ENCODE measurements at places on chromosomes 11 and 22.
A peak's percentile ranks its signal among the peaks of the same experiment; 100 is the strongest.

- DNase-seq, result no peak
These were observed 12.7 kb upstream of the CNTF start for GRCh38 chr11:58609723-58610122.

GRCh38 chr11:85783758-85784157 is 27.2 kb downstream of the SYTL2 start:
- peak; percentile 35 for DNase-seq

- DNase-seq, result no peak
These were observed 5.3 kb downstream of the GRAP2 start for GRCh38 chr22:39906207-39906606.

DNA sequence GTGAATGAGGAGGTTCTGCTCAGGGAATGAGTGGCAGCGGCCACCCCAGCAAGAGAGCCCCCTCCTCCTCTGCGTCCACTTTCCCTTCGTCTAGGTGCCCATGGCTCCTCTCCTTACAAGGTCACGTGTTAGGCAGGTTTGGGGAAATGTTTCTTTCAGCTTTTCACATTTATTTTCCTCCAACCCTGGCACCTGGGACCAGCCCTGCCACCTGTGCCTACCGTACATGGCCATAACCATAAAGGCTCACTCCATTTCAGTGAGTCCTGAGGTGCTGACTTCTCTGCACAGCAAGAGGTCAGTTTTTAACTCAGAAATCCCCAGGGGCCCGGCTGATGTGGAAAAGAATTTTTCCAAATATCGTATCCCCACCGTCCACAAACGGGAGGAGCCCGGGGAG is 71.2 kb downstream of the FLI1 start:
- no peak for DNase-seq

GRCh38 chr11:48081151-48082010 is 101.0 kb downstream of the PTPRJ start:
- no peak for DNase-seq

DNA sequence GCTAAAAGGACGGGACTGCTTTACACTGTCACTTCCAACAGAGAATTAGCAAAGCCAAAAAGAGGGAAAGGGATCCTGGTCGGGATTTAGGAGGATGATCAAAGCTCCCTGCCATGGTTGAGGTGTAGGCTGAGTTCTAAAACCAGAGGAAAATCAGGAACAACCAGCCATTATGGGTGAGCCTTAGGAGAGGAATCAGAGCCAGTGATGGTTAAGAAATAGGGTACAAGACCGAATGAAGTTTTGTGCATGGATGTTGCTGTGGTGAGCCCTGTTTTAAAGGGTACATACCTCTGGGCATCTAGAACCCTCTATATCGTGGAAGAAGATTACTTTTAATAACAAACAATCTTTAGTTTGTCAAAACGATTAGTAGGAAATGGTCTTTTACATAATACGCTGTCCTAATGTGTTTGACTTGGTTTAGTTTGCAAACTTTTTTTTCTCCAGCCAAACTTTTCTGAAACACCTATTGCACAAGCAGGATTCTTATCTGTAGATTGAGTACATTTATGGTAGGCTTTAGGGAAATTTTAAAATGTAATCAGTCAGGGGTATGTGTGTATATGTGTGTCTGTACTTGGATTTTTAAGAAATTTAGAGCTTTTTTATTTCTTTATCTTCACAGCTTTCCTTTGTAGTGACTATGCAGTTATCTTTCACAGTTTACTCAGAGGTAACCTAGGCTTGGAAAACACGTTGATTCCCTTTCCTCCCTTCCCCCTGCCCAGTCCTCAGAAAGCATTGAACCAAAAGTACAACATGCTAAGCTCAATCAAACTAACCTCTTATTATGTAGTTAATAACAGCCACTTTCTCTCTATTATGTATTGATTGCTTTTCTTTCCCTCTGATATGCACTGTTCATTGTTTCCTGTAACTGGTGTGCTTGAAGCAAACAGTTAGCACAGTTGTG is 26.8 kb downstream of the TRIM44 start:
- no peak for DNase-seq

- DNase-seq, result peak; percentile 33
These were observed 585 bp downstream of the THYN1 start for GRCh38 chr11:134252346-134253187.

GRCh38 chr11:33631749-33632091 is 68.9 kb downstream of the C11orf91 start:
- DNase-seq, result no peak

DNA sequence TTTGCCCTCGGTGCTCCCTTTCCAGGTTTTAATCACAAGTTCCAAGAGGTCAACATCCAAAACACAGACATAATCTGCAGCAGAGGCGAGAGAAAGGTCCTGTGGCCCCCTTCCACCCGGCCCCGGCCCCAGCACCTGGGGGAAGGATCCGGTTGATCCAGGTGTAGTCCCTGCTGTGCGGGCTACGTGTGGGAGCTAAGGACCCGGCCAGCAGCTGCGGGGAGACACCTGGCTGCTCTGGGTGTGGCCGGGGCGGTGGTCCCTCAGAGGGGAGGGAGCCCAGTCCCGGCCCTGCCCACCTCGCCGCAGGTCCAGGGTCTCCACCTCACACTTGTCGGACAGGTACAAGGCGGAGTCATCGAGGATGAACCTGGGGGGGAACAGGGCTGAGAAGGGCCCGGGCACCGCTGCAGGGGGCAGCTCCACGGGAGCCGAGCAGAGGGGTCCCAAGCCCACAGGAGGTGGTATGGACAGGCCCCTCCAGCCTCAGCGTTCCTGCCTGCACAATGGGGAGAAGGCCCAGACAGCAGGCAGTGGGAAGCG is 13.6 kb downstream of the ATG2A start:
- no peak for DNase-seq

- no peak for DNase-seq
These were observed 13.9 kb downstream of the DUSP8 start for GRCh38 chr11:1557904-1558774.

DNA sequence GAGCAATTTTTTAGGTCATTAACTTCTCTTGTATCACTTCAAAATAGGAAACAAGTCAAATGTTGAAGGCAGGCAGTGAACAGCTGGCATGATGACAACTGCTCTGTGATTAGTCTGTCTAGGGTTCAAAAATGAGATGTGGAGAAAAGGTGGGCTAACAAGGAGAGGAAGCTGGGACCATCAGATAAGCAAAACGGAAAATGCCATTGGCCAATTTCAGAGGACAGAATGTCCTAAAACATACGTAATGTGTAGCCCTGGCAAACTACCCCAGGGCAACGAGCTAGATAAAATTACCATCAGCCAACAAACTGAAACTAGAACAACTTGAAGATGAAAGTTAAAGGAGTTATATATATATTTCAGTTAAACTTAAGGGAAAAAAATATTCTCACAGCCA is 93.2 kb downstream of the RELT start:
- no peak for DNase-seq

DNA sequence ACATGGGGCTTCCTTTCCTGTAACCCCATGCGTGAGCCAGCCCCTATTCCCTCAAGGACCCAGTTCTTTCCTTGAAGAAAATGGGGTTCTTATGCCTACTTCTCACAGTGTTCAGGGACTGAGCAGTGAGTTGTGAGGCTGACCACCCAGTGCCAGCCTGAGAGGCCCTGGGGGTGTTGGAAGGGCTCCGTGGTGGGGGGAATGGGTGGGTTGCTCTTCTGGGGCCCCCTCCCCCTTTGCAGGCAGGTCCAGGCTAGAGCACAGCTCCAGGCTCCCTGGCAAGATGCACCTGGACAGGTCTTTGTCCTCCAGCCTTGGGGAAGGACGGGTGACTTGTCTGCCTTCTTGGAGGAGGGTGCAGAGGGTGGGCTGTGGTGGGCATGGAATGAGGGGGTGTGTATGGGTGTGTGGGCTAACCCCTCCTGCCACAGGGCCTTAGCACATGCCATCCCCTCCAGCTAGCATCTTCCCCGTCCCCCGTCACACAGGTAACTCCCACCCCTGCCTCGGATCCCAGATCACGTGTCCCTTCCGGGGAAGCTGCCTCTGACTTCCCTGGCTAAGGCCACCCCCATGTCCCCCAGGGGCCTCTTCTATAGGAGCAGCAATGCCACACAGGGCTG is 64.6 kb downstream of the MYEOV start:
- DNase-seq, result no peak

GRCh38 chr11:101441747-101442146 is 142.1 kb downstream of the TRPC6 start:
- DNase-seq, result no peak

- no peak for DNase-seq
These were observed 65.8 kb downstream of the LRRC32 start for GRCh38 chr11:76604626-76605241.

- DNase-seq, result no peak
These were observed 65.9 kb upstream of the PICALM start for GRCh38 chr11:86134580-86135318.

DNA sequence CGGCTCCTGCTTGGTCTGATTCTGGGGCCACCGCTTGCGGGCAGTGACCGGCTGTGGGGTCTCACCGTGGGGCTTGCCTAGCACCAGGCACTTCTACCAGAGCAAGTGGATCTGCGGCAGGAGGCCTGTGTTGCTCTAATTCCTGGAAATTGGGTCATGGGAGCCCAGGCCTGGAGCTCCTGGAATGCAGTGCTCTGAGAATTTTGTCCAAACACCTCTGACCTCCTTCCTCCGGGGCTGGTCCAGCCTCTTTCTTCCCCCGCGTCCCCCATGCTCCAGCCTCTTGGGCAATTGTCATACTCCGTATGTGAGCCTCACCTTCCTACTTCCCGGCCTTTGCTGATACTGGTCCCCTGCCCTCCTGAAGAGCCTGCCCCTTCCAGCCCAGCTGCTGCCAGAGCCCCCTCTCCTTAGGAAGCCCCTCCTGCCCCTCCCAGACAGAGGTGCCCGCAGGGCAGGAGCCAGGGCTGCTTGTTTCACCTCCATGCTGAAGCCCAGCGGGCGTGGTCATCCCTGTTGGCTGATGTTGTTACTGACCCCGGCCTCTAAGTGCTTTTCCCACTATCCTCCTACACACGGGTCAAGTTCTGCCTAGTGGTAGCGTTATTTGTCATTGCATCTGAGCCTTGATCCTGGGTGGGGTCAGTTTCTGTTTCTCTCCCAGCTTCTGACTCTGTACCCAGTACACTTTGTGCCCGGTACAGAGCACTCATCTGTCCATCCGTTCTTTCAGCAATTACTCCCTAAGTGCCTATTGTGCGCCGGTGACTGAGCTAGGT is 9.6 kb downstream of the MGAT3 start:
- no peak for DNase-seq

- DNase-seq, result no peak
These were observed 22.5 kb upstream of the KRTAP5-7 start for GRCh38 chr11:71504531-71504930.

DNA sequence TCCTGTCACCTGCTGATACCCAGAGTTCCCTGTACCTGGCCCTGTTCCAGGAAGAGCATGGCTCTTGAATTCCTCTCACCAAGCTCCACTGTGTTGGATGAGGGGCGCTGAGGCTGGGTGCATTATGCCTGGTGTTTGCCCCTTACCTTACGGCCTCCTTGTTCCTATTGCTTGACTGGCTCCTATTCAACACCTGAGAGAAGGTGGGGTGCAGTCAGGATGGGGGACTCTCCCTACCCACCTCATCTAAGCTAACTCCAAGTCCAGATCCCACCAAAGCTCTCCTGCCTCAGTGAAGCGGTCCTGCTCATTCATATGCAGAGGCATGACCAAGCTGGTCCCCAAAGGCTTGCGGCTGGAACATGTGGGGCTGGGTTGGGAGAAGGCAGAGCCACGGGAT is 35.8 kb upstream of the RIC3 start:
- no peak for DNase-seq

- DNase-seq, result no peak
These were observed 73.1 kb downstream of the FBLN1 start for GRCh38 chr22:45575607-45576272.

Data from stimulated activated naive CD8-positive, alpha-beta T cell treated with anti-CD3 and anti-CD28 coated beads, Interleukin-15, amount 100 ng/mL, for 72 hours (primary cell).